ENCODE measurements at places on chromosomes 4 and X.
A peak's percentile ranks its signal among the peaks of the same experiment; 100 is the strongest.

GRCh38 chr4:153115322-153116290 lies 88.6 kb upstream of the TRIM2 start:
- no peak for DNase-seq

DNA sequence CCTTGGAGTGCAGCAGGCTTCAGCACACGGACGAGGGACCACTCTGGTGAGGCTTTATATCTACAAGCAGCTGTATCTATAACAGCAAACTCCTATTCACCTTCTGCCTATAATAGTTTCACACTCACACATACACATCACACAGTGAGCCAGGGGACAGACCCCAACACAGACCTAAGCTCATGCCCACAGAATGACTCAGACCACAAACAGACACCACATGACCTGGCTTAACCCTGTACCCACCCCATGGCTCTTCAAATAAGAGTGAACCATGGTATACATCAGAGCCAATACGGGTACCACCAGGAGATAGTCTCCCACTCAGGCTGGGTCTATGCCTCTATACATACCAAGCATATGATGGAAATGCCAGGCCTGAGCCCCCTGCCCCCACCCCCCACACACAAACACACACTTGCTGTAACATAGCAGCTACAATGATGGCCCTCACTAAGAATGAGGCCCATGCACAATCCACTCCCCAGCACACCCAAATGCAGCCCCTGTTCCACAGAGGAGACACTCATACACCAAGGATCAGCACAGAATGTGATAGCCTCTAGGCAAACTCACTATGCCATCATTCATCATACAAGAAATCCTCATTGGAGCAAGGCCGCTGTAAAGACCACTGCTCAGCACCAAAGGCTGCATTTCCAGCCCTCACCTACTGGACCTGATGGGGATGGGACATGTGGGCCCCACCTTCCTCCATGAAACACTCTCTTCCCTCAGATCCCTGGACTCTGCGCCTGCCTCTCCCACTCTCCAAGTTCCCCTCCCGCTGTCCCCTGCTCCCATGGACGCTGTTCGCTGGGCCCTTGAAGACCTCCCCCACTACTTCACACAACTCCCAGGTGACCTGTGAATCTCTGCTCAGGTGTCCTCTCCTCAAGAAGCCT lies 62.1 kb upstream of the XIAP start:
- no peak for DNase-seq

DNA sequence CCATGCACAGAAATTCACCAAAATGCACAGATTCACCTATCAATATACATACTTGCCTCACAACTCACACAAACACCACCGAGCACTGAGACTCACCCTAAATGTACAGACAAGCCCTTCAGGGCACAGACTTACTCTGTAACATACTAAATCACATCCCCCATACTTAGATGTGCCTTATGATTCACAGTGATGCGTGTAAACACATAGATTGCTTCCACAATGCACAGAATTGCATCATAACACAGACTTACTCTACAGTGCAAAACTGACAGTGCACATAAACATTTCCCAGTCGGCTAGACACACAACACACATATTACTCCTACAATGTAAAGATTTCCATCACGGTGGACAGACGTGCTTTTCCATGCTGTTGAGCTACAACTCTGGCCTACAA lies 6.2 kb downstream of the LINC00632 start:
- no peak for DNase-seq

- DNase-seq, result no peak
Observed at GRCh38 chr4:70632028-70632427, 3.5 kb downstream of the ENAM start.

DNA sequence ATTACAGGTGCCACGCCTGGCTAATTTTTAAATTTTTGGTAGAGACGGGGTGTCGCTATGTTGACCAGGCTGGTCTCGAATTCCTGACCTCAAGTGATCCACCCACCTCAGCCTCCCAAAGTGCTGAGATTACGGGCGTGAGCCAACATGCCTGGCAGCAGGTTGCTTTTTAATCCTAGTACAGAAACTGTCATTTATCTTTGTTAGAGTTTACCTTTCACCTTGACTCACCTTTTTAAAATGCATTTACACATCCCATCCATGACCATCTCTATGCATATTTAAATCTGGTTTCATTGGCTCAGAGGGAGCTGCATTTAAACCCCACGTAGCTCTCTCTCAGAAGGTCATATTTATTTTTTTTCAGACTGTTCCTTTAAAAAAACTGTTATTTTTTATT lies 31.9 kb downstream of the SLC16A2 start:
- no peak for DNase-seq

GRCh38 chr4:11735651-11736050 lies 307.0 kb upstream of the HS3ST1 start:
- no peak for DNase-seq

GRCh38 chr4:40842725-40843423 lies 93.1 kb downstream of the NSUN7 start:
- DNase-seq, result no peak

DNA sequence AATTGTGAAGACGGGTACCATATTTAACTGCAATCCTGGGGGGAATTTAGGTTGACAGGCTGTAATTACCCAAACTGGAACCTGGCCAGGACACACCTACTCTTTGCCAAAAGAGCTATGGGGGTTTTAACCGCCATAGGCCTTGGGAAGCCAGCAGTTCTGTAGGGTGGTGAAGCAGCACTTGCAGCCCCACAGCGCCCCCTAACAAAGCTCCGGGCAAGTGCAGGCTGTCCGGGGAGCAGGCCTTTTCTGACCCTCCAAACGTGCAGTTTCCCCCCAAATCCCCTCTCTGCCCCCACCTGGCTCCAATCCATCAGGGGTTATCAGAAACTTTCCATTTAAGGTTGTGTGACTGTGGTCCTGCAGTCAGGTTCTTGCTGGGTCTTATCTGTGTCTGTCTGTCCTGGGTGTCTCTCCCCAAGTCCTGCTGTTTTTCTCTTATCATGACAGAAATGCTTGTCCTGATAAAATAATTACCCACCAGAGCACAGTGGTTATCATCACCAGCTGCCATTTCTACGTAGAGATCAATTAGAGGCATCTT lies 350.9 kb downstream of the MID1IP1 start:
- DNase-seq, result peak; percentile 18

GRCh38 chr4:108110450-108110849 lies 58.3 kb downstream of the LEF1 start:
- no peak for DNase-seq
